ENCODE measurements at places on chromosomes 2 and 18. TPM values are rescaled to one million over a fixed set of nuclear protein-coding genes. Genes with fewer than 3 reads are reported as not detected.

Gene BCL2
- 4.1 TPM for total RNA-seq

Gene CD8B2
- not detected for total RNA-seq

GRCh38 chr2:198100346-198100745 lies 296.0 kb downstream of the PLCL1 start:
- no peaks in the 10 kb centered on the region for H3K4me1 ChIP-seq
- H3K36me3 ChIP-seq, result no peaks in the 10 kb centered on the region
- no peaks in the 10 kb centered on the region for H3K27me3 ChIP-seq
- DNase-seq, result no peak

DNA sequence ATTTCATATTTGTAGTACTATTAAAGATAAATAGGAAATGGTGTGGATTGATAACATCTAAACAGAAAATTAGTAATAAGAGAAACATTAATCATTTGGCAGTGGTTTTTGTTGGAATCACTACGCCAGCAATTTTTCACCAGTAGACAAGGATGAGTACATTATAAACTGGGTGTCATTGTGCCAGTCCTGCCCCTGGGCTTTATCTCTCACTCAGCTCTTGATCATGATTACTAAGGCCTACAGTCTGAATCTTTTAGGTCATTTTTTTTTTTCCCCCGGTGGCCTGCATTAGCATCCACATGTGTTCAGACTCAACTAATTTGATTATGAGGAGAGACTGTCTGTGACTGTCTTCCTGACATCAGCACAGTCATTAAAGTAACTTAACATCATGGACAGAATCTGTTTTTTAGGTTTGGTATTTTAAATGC lies 16.2 kb downstream of the GULP1 start:
- DNase-seq, result no peak
- H3K27ac ChIP-seq, result no peak overlapping the region
- no peak overlapping the region for H3K4me3 ChIP-seq
- no peaks in the 10 kb centered on the region for H3K4me1 ChIP-seq
- no peaks in the 10 kb centered on the region for H3K27me3 ChIP-seq

DNA sequence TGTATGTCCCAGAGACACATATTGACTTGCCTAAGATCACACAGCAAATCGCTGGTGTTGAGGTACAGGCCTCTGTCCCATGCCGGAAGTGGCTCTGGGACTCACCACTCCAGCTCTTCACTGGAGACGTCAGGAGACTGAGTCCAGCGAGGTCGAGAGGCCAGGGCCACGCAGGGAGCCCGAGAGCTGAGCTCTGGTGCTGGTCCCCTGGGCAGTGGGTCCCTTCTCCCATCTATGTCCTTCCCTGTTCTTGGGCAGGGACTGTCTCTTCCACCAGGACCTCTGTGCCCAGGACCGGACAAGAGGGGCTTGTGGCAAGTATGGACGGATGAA lies 62.4 kb upstream of the TWIST2 start:
- H3K27ac ChIP-seq, result no peak overlapping the region
- no peaks in the 10 kb centered on the region for H3K4me1 ChIP-seq
- H3K36me3 ChIP-seq, result no peaks in the 10 kb centered on the region
- H3K27me3 ChIP-seq, result no peaks in the 10 kb centered on the region
- DNase-seq, result no peak

- no peak for DNase-seq
- no peak overlapping the region for H3K27ac ChIP-seq
- H3K27me3 ChIP-seq, result no peaks in the 10 kb centered on the region
- no peaks in the 10 kb centered on the region for H3K4me1 ChIP-seq
Measured at GRCh38 chr2:47023332-47023731, 107.7 kb upstream of the MCFD2 start.
